HTR-8/SVneo (cell line): ENCODE measurements at places on chromosomes 7 and 10.

DNA sequence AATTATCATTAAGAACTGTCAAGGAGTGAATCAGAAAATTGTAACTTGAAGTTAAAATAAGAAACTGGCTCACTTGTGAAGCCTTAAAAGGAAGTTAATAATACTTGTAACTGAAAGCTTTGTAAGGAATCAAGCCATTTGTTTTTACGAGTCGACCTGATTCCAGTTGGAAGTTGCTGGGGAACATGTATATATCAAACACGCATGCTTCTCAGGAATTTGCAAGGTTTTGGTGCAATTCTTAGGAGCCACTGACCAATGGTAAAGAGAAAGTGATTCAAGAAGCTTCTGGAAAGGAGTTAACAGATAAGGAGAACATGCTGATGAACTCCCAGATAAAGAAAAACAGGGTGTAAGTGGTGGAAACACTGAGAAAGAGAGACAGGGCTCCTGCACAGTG, 56.4 kb downstream of the ETV1 start:
- DNase-seq, result no peak

- DNase-seq, result no peak
Observed at GRCh38 chr10:129474642-129475041, 7.6 kb downstream of the MGMT start.

GRCh38 chr10:58237014-58237834, 30.5 kb downstream of the IPMK start:
- peak; percentile 69 for DNase-seq

GRCh38 chr10:11108356-11108755, 90.7 kb downstream of the CELF2 start:
- no peak for DNase-seq

DNA sequence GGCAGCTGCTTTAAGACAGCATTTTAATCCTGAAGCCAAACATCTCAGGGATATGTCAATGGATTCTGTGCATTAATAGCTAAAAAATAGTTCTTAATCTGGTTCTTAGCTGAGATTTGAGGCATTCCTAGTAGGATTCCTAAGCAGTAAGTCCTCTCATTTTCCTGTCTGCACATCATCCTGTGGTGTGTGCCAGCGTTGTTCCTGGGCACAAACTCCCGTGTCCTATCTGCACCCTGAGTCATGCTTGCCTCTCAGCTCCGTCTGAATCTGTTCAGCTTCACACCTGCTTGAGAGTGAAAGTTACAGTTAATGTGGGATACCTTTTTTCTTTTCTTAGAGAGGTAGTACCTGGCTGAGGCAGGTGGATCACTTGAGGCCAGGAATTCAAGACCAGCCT, 19.5 kb downstream of the BAG3 start:
- DNase-seq, result no peak

GRCh38 chr7:95919556-95919955, 147.2 kb downstream of the DYNC1I1 start:
- DNase-seq, result no peak

DNA sequence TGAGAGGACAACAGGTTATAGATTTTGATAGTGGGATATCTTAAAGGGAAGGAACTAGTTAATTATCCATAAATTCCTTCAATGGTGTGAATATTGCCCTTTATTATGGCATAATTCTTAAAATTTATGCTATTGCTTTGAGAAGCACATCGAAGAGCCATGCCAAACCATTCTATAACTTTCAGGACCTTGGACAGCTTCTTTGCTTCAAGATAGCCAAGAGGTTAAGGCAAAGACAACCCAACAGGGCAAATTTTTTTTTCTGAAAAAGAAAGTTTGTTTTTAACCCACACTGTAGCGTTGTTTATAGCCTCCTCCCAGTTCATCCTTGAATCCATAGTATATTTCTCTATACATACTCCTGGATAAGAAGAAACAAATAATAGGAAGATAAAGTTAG, 103.2 kb downstream of the NRG3 start:
- DNase-seq, result no peak

GRCh38 chr10:79135790-79136189, 67.0 kb downstream of the ZMIZ1 start:
- no peak for DNase-seq

DNA sequence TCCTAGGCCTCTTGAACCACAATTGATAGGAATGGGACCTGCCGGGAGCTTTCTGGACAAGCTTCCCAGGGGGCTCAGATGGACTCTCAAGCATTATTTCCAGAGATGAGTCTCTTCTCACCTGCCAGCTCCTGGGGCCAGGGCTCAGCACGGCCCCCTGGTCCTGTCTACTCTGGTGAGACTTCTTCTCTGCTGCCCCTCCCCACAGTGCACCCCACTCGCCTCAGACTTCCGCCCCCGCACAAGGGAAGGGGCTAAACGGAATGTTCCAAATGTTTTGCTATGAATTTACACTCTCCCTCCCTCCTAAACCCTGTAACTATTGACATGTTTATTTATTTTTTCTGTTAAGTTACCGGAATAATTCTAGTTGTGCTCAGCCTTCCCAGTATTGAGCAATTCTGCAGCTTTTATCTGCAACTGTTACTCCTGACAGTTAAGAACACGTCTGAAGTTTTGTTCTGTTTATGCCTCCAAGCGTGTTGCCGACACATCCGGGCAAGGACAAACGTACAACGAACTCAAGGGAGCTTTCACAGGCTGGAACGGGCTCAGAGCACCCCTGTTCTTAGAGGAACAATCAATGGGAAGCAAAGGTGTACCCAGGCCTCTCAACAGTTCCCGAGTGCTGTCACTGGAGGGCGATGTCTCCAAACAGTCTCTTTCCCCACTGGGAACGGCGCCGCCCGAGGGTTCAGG, 55.2 kb downstream of the FHIP2A start:
- peak; percentile 61 for DNase-seq

DNA sequence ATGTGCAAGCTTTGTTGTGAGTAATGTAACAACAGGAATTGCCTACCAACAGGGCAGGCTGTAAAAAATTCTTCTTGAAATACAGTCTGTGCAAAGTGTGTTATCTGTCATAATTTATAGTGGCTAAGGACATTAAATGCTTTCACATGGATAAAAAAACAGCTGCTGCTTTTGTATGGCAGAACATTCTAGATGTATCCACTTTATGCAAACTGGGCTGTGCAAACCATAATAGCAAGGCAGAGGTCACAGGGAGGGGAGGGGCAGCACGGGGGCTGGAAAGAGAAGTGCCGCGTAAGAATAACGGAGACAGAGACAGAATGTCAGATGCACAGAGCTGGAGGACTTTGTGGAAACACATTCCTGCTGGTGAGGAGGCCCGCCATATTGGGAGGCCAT, 86.1 kb downstream of the VOPP1 start:
- no peak for DNase-seq

DNA sequence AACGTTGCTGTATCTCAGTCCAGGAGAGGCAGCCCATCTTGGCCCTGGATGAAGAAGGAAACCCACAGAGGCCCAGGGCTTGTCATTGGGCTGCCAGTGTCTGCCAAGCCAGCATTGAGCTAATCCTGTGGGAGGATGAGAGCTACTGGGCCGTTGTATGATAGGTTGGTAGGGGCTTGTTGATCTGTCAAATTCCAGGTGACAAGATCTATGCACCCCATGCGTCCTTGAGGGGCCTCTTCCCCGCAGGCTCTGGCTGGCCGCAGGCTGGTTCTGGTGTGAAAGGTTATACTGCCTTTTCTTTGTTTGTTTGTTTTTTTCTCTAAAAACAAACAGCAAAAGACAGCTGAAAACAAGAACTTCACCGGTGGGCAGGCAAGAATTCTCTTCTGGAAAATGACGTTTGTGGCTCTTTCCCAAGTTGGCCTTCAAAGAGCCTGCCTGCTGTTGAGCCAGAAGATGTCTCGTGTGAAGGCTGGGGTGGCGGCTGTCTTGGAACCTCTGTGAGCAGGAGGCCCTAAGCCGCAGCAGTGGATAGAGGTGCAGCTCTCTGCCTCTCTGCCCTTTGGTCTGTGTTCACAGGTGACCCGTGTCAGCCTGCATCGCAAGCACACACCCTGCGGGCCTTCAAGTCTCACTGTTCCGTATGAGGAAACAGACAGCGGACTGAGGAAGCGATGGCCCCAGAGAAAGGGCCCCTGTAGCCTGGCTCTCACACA, 23.3 kb downstream of the CYP17A1 start:
- no peak for DNase-seq

DNA sequence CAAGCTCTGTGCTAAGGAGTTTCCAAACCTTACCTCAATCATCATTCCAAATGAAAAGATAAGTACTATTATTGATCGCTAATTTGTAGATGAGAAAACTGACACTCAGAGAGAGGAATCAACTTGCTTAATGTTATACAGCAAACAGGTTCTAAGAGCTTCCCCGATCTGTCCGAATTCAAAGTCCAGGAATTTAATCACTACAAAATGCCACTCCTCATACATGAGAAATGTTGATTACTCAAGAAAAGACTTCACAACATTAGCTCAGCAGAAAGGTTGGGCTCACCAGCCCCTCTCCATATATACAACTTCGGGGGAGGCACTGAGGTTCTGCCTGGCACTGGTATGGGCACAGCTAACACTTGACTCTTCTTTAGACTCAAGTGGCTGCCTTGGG, 80.7 kb downstream of the SLC16A9 start:
- no peak for DNase-seq

- no peak for DNase-seq
Observed at GRCh38 chr7:137940656-137941518, 61.0 kb downstream of the CREB3L2 start.

- DNase-seq, result no peak
Observed at GRCh38 chr10:118816471-118817168, 61.9 kb upstream of the CACUL1 start.

DNA sequence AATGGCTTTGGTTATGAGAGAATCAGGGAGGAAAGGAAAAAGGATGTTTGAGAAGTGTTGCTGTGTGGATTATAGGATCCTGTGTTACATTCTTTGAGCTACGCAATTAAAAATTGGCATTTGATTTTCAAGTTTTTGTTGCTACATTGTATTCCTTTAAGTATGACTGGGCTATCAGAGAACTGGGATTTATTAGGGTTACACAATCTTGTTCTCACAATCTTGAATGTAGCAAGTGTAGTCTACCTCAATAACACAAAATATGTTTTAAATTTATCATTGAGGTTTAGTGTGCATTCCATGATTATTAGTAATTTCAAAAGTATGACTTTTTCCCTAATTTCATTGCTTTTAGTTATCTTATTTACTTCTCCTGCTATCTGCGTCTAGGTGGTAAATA, 113.9 kb downstream of the CACNB2 start:
- no peak for DNase-seq
